ENCODE measurements at places on chromosomes 7 and 10. TPM values are rescaled to one million over a fixed set of nuclear protein-coding genes. Genes with fewer than 3 reads are reported as not detected.

The ZWINT gene
- total RNA-seq, result 155 TPM

The CALCR gene
- not detected for total RNA-seq

The SPDYE16 gene
- total RNA-seq, result not detected

The OR2A1 gene
- not detected for total RNA-seq

The PRR15 gene
- not detected for total RNA-seq

The OR6V1 gene
- total RNA-seq, result not detected

The GNG11 gene
- total RNA-seq, result 22.9 TPM

The PTER gene
- 9.5 TPM for total RNA-seq

The FGL2 gene
- not detected for total RNA-seq

The RARRES2 gene
- not detected for total RNA-seq

The PNLIP gene
- total RNA-seq, result not detected

The LCOR gene
- 10.6 TPM for total RNA-seq

The EZH2 gene
- 25.1 TPM for total RNA-seq

The INA gene
- not detected for total RNA-seq

The TAS2R3 gene
- not detected for total RNA-seq

The ELOVL3 gene
- not detected for total RNA-seq

The FXYD4 gene
- total RNA-seq, result not detected

The COMTD1 gene
- 30.1 TPM for total RNA-seq

The LRWD1 gene
- 49.3 TPM for total RNA-seq

The CYP2W1 gene
- not detected for total RNA-seq

DNA sequence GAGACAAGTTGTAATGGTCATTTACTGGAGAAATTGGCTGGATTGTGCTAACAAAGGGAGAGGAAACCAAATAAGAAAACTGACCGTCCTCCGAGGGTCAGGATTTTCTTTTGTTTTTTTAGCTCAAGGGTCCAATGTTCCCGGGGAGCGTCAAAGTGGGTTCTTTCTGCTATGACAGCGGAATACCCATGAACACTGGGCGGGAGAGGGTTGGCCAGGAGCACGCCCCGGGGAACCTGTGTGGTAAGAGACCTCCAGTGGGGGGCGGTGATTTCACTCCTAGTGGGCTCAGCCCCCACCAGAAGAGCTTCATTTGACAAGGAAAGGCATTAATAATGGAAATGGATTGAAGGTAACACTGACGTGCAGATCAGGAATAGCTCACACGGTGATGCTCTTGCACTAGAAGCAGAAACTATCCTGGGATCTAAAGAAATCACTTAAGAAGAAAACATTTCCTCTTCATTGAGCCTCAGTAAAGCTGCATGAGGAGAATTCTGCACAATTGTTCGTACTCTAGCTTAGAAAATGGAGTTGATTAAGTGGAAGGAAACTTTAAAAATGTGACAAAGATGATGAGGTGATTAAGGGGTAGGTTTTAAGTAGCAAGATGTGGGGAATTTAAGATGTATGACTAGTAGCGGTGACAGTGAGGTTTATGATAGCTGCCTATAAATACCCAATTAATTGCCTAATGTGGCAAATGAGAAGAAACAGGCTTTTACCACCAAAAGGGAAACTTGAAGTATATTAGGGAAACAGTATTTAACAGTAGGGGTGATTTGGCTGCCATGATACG is 627.2 kb downstream of the SUGCT start:
- no peak for DNase-seq

- DNase-seq, result no peak
These were observed 33.0 kb downstream of the OAT start for GRCh38 chr10:124385627-124386185.

- no peak for DNase-seq
These were observed 55.9 kb upstream of the KIAA1217 start for GRCh38 chr10:24153031-24153430.

DNA sequence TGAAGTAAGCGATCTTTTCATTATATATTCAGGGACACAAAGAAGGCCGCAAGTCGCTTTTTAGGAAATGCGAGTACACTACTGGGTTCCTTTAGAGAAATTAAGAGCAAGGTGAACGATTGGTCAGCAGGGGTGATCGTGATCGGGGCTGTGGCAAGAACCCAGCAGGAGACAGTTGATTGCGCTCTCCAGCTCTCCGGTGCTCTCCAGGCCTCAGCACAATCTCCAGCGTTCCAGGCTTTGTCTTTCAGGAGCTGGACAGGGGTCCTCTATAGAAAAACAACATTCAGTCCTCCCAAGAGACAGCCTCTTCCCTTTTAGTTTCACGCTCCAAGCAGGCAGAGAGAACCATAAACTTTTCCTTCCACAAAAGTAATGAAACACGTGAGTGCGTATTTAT is 170.5 kb upstream of the KLF6 start:
- no peak for DNase-seq

DNA sequence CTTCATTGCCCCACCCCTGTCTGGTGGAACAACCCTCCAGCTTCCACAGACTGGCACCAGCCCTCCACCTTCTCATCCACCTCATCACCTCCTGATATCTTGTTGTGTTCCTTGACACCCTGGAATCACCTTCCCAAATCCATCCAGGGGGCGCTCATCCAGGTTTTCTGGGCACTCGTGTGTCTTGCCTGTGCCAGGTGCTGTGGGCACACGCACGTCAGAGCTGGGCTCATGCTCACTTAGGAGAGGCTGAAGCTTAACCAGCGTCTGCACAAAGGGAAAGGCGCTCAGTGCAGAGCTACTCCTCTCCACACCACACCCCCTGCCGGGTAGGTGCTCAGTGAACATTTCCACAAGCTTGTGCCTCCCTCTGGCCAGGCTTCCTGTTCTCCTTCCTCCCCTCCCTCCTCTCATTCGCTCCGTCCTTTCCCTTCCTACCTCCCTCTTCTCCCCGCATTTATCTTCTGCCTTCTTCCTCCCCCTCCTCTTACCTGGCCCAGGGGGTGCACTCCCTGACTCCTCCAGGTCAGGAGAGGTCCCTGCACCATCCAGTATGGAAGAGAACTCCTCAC is 4.8 kb downstream of the ADCYAP1R1 start:
- no peak for DNase-seq

GRCh38 chr7:111762211-111762610 is 199.9 kb upstream of the IMMP2L start:
- DNase-seq, result no peak

DNA sequence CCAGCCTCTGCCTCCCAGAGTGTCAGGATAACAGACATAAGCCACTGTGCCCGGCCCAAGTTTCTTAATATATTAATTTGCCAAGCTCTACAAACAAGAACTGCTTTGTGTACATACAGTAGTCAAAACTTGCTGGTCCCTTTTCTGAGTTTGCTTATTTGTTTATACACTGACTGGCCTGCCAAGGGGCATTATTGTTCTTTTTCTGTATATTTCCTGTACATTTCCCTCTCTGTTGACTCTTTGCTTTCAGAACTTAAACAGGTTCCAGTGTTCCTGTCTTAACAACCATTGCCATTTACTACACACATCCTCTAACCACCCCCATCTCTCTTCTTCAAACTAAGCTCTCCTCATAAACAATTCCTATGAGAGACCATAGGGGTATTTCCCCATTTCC is 61.5 kb upstream of the RPA3 start:
- DNase-seq, result peak; percentile 5

DNA sequence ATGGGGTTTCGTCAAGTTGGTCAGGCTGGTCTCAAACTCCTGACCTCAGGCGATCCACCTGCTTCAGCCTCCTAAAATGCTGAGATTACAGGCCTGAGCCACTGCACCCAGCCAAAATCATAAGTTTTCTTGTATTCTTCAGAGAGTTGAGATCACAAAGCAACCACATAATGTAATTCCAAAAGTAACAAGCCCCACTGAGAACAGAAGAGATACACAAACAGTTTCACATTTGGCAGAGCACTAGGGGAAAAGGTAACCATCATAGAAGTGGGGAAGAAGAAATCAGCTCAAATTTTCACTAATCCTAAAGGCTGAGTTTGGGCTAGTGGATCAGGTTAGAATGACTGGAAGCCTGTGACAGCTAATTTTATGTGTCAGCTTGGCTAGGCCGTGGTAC is 5.4 kb upstream of the CEP41 start:
- no peak for DNase-seq

GRCh38 chr7:87027900-87028299 is 31.6 kb downstream of the ELAPOR2 start:
- DNase-seq, result no peak

- no peak for DNase-seq
These were observed 483.1 kb downstream of the GALNT17 start for GRCh38 chr7:71615017-71615416.

- no peak for DNase-seq
These were observed 25.6 kb downstream of the CCDC3 start for GRCh38 chr10:12975906-12976305.

DNA sequence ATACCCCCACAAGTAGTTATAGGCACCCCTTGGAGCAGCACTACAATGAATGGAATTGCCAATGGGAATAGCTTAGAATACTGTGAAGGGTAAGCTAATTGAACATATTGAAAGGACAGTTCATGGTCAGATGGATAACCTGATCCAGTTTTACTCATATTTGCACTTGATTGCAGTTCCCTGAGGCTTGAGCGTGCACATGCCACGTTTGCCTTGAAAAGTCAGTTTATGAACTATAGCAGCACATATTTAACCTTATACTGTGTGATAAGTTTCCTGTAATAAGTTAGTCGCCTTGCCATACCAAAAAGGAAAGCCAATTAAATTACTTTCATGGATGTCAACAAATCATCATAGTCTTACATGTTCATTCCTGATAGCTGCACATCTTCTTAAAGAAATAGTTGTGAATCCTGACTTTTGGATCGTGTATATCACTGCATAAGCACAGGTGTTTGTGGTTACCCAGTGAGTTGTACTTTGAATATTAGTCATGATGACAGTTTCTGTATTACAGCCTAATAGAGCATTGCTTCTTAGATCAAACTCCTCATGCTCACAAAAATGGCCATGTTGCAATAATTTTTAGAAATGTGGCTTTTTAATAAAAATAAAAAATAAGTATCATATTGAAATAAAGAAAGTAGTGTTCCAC is 21.6 kb downstream of the DNTT start:
- DNase-seq, result no peak

GRCh38 chr7:26493737-26494428 is 202.2 kb downstream of the SNX10 start:
- no peak for DNase-seq

DNA sequence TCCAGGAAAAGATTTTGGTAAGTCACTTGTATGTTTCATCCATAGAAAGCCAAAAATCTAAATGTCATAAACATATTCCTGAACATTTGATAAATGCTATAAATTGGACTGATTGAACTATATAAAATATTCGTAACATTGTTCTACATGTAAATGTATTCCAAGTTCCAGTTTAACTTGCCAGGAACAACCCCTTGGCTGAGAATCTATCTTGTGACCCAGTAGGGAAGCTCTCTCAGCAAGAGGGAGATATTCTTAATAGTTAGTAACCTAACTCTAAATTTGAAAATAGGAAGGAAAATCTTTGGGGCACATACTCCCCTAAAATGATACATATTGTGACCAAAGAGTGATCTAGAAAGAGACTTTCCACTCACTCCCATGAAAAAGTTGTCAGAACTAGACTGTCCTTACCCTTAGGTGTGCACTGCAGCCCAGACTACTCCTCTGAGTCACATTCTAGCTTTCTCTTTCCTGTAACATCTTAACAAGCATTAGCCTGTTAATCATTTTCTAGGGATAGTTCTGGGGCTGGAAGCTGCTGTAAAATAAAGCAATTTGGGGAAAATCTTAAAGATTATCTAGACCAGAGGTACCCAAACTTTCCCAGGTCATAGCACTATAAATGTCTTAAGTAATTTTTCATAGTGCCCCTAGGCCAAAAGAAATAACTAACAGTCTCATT is 73.7 kb upstream of the SKAP2 start:
- no peak for DNase-seq

DNA sequence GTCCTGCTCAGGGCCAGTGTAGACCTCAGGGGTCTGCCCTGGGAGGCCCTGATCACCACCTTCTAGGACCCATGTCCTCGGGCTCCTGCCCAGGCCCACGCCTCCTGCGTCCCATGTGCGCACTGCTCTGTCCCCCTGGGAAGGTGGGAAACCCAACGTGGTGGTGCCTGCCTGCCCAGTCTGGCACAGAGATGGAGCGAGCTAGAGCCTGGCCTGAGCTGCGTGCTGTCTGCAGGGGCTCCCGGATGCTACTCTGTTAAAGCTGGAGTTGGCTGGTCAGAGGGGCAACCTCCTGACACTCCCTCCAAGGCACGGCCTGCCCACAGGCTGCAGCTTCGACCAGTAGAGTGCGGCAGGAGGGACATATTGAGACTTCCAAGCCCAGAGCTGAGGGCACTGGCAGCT is 171.7 kb downstream of the DNAJB6 start:
- DNase-seq, result no peak

DNA sequence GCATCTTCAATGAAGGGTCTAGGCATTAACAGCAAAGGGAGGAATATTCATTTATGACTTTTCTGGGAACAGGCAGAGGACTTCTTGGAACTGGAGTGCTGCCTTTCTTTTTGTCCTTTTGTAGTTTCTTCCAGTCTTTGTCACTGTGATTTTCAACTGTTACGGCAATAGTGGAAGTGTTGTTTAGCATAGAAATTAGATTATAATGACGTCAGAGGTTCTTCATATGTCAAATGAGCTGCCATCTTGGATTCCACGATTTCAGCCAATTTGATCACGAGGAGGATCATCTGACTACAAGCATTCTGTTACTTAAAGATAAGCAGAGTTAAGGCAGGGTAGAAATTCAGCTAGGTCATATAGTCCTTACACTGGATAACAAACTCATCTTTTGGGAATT is 239.0 kb downstream of the NEBL start:
- no peak for DNase-seq

DNA sequence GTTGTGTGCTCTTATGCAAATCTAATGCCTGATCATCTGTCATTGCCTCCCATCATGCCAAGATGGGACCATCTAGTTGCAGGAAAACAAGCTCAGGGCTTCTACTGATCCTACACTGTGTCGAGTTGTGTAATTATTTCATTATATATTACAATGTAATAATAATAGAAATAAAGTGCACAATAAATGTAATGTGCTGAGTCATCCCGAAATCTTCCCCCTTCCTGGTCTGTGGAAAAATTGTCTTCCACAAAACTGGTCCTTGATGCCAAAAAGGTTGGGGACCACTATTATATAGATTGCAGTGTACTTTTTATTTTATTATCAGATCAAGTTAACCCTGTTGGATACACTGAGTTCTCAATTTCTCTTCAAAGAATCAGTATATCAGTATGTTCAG is 50.2 kb downstream of the BBS9 start:
- DNase-seq, result no peak

DNA sequence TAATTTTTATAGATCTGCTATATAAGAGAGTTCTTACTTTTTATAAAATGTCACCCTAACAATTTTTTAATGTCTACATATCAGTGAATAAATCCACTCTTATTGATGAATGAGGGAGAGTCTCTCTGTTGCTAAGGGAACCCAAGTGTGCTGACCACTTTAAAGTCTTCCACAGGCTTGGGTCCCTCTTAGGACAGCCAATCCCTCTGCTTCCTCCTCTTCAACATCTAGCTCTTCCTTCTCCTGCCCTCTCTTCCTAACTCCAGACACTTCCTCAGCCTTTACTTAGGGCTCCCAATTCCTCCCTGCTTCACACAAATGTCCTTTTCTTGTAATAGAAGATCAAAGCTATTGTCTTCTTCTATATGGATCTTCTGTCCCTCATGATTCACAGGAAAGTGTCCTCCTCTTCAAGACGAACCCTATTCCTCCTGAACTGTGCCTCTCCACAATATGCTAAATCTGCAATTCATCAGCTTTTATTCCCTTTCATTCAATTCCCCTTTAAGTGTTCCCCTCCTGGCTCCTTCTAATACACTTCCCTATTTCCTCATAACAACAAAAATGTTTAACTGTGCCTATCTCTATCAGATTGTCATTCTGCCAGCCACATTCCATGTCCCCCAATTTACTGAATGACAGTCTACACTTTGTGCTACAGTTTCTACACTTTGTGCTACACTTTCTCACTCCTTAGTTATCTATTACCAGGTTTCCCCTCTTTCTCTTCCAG is 37.7 kb downstream of the CDK6 start:
- DNase-seq, result no peak

Measured in HT1080 (cell line).